RWPE2 (cell line): ENCODE measurements at places on chromosomes 5 and 9.

GRCh38 chr5:107424491-107424890 lies 246.2 kb downstream of the EFNA5 start:
- H3K27ac ChIP-seq = peak overlapping the region; percentile 97
- H3K27me3 ChIP-seq = no peaks in the 10 kb centered on the region
- no peak for DNase-seq
- H3K4me3 ChIP-seq = no peak overlapping the region
- H3K36me3 ChIP-seq = peaks cover 4% of the 10 kb centered on the region
- H3K4me1 ChIP-seq = peaks cover 40% of the 10 kb centered on the region

GRCh38 chr9:5364294-5365024 lies 24.8 kb upstream of the RLN1 start:
- no peak overlapping the region for H3K27ac ChIP-seq
- DNase-seq = no peak
- no peaks in the 10 kb centered on the region for H3K27me3 ChIP-seq
- no peaks in the 10 kb centered on the region for H3K36me3 ChIP-seq

- DNase-seq = no peak
- peaks cover 44% of the 10 kb centered on the region for H3K4me1 ChIP-seq
- H3K27me3 ChIP-seq = no peaks in the 10 kb centered on the region
- 0 out of 2 replicates have a peak, but pooled peaks cover 5% of the 10 kb centered on the region for H3K36me3 ChIP-seq
- no peak overlapping the region for H3K4me3 ChIP-seq
Observed at GRCh38 chr9:131736431-131736830, 3.4 kb downstream of the RAPGEF1 start.

DNA sequence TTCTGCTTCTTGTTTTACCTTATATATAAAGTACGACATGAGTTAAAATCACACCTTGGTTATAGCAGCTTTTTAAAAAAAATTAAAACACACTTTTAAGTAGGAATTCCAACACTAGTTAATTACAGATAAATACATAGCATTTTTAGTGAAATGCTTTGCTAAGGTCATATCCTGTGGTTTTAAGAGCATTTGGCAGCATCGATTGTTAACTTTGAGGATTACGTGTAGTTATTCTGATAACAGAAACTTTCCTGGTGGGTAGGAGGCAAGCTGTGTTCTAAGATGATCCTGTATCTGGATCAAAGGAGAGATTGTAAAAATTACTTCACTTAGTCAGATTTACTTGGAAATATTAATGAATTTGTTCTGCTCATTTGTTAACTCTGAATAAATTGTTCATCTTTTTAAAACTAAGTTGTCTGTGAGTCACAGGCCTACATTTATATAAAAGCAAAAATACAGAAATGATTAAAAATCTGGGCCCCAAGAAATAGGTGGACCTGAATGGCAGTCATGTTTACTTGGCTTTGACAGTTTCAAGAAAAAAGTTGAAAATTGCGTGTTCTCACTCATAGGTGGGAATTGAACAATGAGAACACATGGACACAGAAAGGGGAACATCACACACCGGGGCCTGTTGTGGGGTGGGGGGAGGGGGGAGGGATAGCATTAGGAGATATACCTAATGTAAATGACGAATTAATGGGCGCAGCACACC lies 58.3 kb downstream of the TRIO start:
- H3K4me1 ChIP-seq = peaks cover 52% of the 10 kb centered on the region
- H3K27ac ChIP-seq = peak overlapping the region; percentile 99
- no peak for DNase-seq
- no peaks in the 10 kb centered on the region; the same call in 1 of the 2 replicates for H3K36me3 ChIP-seq

DNA sequence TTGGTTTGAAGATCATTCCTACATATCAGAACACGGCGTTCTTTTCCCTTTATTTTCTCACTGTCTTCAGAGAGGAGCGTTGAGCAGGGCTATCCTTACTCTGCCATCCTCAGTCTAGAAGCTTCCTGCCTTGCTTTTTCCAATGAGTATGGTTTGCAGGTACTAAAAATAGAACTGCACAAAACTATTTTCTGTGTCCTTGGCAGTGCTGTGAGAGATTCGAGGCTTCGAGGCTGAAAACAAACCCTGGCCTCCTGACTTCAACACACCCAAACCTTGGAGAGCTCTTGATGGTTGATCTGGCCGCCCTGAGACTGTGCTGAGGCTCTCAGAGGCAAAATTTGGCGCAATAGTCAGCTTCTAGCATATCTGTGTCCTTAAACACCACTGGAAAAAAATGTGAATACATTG lies 78.9 kb downstream of the GOLPH3 start:
- H3K27ac ChIP-seq = no peak overlapping the region
- DNase-seq = no peak
- H3K27me3 ChIP-seq = no peaks in the 10 kb centered on the region

DNA sequence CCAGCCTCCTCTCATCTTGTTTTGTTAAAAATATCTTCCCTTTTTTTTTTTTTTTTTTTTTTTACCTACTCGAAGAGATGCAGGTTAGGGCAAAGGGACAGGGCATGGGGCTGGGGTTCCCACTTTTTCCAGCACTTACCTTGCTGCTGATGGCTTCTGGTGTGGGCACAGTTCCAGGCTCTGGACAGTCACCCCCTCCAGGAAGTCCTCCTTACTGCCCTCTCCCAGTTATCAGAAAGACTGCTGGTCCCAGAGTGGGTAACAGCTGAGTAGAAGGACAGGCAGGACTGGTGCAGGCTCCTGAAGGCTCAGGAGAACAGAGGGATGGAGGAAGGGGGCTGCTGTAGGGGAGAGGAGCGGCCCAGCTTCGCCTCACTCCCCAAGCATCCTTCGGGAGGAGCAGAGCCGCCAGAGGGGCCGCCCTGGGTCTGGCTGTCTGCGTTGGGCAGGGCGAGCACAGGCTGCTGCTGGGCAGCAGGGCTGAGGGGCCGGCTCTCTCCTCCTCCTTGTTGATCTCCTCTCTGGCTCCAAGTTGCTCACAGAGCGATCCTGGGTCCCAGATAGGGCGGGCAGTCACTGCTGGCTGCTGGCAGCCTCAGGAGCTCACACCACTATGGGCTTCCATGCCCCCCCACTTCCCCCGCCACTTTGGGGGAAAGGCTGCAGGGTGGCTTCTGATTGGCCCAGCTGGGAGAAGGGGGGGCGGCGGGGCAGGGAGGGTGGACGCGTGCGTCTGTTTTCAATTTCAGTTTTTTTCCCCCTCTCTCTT lies at the start of gene PDGFRB:
PDGFRB (minus strand) TSS at position 588 of the 769 bp plus-strand sequence. CDS start 18,798 bp downstream, outside the sequence.
- H3K4me3 ChIP-seq = peak within 1 kb of the TSS; percentile 13
- H3K27me3 ChIP-seq = no peaks in the 10 kb centered on the region
- H3K27ac ChIP-seq = no peak within 1 kb of the TSS

DNA sequence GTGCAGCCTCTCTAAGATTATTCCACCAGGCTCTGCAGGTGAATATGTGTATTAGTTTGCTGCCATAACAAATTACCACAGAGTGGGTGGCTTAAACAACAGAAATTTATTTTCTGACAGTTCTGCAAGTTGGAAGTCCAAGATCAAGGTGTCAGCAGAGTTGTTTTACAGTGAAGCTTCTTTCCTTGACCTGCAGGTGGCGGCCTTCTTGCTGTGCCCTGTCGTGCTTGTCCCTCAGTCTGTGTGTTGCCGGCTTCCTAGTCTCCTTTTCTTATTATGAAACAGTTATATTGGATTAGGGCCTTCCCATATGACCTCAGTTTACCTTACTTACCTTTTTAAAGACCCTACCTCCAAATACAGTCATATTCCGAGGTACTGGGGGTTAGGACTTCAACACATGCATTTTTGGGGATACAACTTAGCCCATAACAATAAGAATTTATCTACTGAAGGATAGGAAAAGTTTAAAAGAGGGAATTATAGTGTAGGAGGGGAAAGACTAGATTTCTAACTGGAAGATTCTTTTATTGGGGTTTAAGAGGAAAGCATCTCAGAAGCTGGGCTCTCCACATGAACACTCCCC lies 97.4 kb downstream of the OSTF1 start:
- no peaks in the 10 kb centered on the region for H3K27me3 ChIP-seq
- no peaks in the 10 kb centered on the region for H3K36me3 ChIP-seq
- peaks cover 14% of the 10 kb centered on the region for H3K4me1 ChIP-seq
- H3K4me3 ChIP-seq = no peak overlapping the region
- DNase-seq = no peak

DNA sequence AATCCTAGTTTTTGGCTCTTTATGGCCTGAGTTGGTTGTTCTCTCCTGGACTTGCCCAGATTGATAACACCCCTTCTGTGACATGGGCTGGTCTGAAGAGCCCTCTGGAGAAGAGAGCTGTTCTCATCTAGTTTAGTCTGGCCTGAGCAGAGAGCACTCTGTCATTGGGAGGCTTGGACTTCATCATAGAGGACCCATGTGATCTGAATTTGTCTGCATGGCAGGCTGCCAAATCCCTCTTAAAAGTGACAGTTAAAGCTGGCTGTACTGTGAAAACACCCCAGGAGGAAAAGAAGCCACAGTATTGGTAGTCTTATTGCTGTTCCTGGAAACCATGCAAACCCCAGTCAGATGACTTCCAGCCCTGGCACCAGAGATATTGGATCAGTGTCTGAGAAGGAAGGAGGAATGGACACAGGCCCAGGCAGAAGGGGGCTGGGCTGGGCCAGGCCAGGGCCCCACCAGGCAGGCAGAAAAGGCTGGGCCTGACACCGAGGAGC lies 3.7 kb upstream of the WDR31 start:
- no peak overlapping the region for H3K27ac ChIP-seq
- no peak for DNase-seq
- no peak overlapping the region for H3K4me3 ChIP-seq
- no peaks in the 10 kb centered on the region for H3K36me3 ChIP-seq
- H3K4me1 ChIP-seq = peaks cover 12% of the 10 kb centered on the region

DNA sequence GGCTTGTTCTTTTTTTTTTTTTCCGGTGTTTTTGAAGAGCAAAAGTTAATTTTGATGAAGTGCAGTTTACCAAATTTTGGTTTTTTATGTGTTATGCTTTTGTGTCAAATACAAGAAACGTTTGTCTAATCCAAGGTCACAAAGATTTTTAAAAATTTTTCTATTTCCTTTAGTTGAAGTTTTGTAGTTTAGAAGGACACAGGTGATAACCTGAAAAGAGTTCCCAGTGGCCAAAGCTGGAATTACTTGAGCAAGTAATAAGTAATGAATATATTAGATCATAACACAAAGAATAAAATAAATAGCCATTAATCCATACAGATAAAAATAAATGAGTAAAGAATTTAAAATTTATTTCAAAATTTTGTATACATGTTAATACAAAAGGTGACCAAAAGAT lies 71.5 kb downstream of the FCHO2 start:
- H3K4me1 ChIP-seq = peaks cover 25% of the 10 kb centered on the region
- no peak overlapping the region for H3K4me3 ChIP-seq
- H3K27me3 ChIP-seq = no peaks in the 10 kb centered on the region
- no peak overlapping the region for H3K27ac ChIP-seq
- peaks cover 19% of the 10 kb centered on the region for H3K36me3 ChIP-seq

DNA sequence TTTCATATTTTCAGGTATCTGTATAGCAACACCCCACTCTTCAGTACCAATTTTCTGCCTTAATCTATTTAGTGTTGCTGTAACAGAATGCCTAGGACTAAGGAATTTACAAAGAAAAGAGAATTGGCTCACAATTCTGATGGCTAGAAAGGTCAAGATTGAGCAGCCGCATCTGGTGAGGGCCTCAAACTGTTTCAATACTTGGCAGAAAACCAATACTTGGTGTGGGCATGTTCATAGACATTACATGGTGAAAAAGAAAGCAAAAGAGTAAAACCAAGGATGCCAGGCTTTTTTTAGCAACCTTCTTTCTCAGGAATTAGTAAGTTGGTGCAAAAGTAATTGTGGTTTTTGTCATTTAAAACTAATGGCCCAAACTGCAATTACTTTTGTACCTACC lies 1041.1 kb upstream of the CDH6 start:
- DNase-seq = no peak
- no peaks in the 10 kb centered on the region for H3K4me1 ChIP-seq
- peaks cover 9% of the 10 kb centered on the region for H3K27me3 ChIP-seq
- no peaks in the 10 kb centered on the region for H3K36me3 ChIP-seq
- H3K27ac ChIP-seq = no peak overlapping the region
- H3K4me3 ChIP-seq = no peak overlapping the region

GRCh38 chr5:73137563-73138530 lies 17.5 kb downstream of the TMEM171 start:
- H3K27me3 ChIP-seq = no peaks in the 10 kb centered on the region
- H3K36me3 ChIP-seq = no peaks in the 10 kb centered on the region
- H3K4me1 ChIP-seq = no peaks in the 10 kb centered on the region
- DNase-seq = no peak
- no peak overlapping the region for H3K4me3 ChIP-seq

DNA sequence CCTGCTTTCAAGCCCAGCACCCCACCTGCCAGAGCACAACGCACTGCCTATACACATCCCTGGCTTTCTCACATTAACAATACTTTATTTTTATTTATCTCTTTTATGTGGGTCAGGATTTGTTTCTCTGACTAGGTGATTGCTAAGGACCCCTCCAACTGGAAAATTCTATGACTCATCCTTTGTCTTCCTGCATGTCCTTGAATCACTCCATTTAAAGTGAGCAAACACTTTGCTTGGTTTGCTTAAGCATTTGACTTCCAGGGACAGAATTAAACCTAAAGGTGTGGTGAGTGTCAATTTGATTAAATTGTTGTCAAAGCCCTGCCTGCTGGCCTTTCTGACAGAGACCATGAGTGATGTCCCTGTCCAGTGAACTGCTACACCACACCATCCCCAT lies 536.5 kb upstream of the BRINP1 start:
- H3K4me3 ChIP-seq = no peak overlapping the region
- no peaks in the 10 kb centered on the region for H3K36me3 ChIP-seq
- DNase-seq = no peak
- H3K4me1 ChIP-seq = no peaks in the 10 kb centered on the region
- no peaks in the 10 kb centered on the region for H3K27me3 ChIP-seq

DNA sequence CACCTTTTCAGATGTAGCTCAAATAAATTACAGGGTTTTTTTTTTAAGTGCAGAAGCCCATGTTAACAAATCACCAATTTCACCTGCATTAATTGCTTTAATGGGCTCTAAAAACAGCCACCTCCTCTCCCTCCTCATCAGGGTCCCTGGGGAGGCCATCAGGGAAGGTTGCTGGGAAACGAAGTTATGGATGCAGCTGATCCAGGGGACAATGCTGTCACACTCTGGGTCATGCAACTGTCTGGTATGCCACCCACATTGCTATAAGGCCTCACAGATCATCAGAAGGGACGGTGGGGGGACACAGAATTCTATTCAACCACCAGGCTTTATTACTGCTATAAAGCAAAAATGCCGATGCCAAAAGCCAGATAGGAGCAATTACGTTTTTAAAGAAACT lies 9.3 kb downstream of the WHRN start:
- DNase-seq = no peak
- no peaks in the 10 kb centered on the region for H3K36me3 ChIP-seq
- H3K4me3 ChIP-seq = no peak overlapping the region
- H3K4me1 ChIP-seq = no peaks in the 10 kb centered on the region
- H3K27ac ChIP-seq = no peak overlapping the region
- no peaks in the 10 kb centered on the region for H3K27me3 ChIP-seq
